ENCODE measurements at places on chromosomes 16 and 17.

DNA sequence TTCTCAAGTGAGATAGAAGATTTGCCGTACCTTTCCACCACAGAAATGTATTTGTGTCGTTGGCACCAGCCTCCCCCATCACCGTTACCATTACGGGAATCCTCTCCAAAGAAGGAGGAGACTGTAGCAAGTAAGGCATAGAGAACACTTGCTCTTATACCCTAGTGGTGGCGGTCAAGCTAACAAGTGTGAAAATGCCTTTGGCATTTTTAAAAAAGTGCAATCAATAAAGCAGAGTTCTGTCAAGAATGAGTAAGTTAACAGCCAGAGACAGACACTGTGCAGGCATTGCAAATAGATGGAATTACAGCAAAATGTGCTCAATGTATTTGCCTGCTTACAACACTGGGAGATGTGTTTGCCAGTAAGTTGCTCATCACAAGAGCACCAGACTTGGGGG is 7.7 kb downstream of the MSL1 start:
- DNase-seq = no peak

DNA sequence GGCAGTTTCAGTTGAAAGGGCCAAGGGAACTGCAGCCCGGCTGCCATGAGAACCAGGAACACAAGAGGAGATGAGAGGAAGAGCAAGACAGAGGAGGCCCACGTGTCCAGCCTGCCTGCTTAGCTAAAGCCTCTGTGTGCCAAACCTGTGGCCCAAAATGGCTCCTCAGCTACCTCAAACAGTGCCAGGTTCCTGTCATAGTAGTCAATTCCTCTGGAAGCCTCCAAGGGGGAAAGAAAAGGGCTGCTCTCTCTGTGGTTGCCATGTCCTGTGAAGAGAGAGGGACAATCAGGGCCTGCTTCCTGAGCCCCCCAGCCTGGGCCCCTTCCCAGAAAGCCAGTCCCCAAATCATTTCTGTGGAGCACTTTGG is 5.2 kb downstream of the SLC12A4 start:
- DNase-seq = no peak

GRCh38 chr16:30992931-30993816 is 8.2 kb downstream of the HSD3B7 start:
- DNase-seq = no peak

GRCh38 chr16:19104607-19105006 is 9.2 kb upstream of the ITPRIPL2 start:
- no peak for DNase-seq

- no peak for DNase-seq
These were observed 94.1 kb downstream of the MRM3 start for GRCh38 chr17:876272-876671.

GRCh38 chr17:3575511-3575910 is 17.9 kb upstream of the TRPV3 start:
- no peak for DNase-seq

DNA sequence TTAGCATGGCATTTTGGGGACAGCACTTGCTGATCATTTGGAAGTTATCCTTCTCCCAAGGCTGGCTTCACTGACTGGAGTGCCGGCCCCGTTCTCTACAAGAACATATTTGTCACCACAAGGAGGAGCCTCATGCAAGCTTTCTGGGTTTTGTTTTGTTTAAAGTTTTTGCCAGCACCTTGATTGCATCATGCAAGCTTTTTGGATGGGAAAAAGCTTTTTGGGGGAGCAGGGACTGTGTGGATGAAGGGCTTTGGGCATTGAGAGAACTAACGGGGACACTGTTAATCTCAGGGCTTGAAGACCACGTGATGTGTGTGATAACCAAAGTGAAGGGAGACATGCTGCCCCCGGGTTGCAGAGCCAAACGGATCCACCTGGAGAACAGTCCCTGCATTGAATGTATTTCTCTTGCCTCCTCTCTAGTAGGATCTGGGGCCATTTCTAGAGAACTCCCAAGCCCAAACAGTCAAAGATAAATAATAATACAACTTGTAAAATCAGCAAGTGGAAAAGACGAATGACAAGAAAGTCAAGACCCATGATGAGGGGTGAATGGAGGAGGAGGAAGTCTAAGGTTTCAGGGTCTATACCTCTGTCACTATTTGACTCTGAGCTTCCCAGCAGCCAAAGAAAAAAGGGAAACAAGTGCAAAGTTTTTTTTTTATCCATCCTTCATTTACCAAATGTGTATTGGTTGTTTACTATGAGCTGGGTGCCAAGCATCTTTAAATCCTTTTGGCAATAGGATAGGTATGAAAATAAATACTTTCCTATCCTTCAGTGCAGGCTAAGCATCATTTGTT is 17.2 kb downstream of the TMEM114 start:
- DNase-seq = no peak

- DNase-seq = no peak
These were observed 18.2 kb upstream of the STH start for GRCh38 chr17:45980855-45981254.

- no peak for DNase-seq
These were observed 20.9 kb upstream of the NSRP1 start for GRCh38 chr17:30095507-30096244.

GRCh38 chr16:1651094-1651973 is 26.7 kb upstream of the JPT2 start:
- DNase-seq = no peak

- DNase-seq = no peak
These were observed 5.8 kb downstream of the ZG16B start for GRCh38 chr16:2835638-2836493.

- peak; percentile 21 for DNase-seq
These were observed 5.7 kb downstream of the ENO3 start for GRCh38 chr17:4956493-4957061.

Measured in effector CD8-positive, alpha-beta T cell (primary cell).